ENCODE measurements at places on chromosomes 7 and 10. TPM values are rescaled to one million over a fixed set of nuclear protein-coding genes. Genes with fewer than 3 reads are reported as not detected.

Gene SKIDA1
- polyA plus RNA-seq = 0.52 TPM

Gene GALNT17
- polyA plus RNA-seq = 3.4 TPM

Gene PITX3
- not detected for polyA plus RNA-seq

DNA sequence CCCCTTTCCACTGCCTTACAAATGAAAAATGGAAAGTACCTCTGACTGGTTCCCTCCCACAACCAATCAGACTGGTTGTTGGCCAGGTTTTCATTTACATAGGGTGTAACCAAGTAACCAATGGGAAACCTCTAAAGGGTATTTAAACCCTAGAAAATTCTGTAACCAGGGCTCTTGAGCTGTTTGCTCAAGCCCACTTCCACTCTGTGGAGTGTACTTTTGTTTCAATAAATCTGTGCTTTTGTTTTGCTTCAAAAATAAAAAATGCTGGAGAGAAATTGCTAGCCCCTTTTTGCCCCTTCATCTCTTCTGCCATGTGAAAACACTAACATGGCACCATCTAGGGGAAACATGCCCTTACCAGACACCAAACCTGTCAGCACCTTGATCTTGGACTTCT is 129.5 kb downstream of the AHR start:
- no peaks in the 10 kb centered on the region for H3K4me1 ChIP-seq
- H3K27ac ChIP-seq = no peak overlapping the region
- no peak overlapping the region for H3K4me3 ChIP-seq
- DNase-seq = no peak
- H3K27me3 ChIP-seq = no peaks in the 10 kb centered on the region

GRCh38 chr7:367351-367901 is 77.5 kb downstream of the FOXL3 start:
- H3K4me1 ChIP-seq = peaks cover 3% of the 10 kb centered on the region
- H3K36me3 ChIP-seq = no peaks in the 10 kb centered on the region
- no peak for DNase-seq
- peak overlapping the region; percentile 48 for H3K4me3 ChIP-seq

DNA sequence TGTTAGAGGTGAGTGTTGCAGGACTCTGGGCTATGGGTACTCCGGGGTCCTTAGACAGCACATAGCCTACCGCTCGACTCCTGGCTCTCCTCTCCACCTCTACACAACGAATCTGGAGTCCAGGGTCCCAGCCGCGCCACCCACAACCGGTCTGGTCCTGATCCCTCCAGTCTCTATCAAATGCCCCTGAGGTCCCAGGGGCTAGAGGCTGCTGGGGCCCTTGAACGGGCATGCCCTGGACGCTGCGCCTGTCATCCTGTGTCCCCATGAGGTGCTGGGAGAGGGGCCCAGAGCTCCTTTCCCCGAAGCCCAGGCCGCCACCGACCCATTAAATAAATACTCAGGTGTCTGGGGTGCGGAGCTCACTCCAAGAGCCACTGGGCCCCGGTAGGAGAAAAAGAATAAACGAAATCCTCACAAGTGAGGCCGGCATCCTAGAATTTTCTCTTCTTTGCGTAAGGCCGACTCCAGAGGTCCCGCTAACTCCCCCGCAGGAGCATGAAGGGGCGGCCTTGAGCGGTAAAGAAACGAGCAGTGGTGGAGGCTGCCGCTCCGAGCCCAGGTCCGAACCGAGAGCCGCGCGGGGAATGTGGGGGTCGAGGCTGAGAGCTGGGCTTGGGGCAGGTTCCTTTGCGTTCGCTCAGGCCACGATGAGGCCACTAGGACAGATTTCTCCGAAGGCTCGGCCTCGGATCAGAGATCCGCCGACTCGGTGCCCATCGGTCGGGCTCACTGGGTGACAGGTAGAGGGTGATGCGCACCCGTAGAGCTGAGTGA is 166.7 kb downstream of the NRF1 start:
- H3K4me3 ChIP-seq = no peak overlapping the region
- H3K27me3 ChIP-seq = no peaks in the 10 kb centered on the region
- no peak overlapping the region for H3K27ac ChIP-seq
- H3K36me3 ChIP-seq = no peaks in the 10 kb centered on the region
- H3K4me1 ChIP-seq = no peaks in the 10 kb centered on the region

GRCh38 chr10:25888627-25889026 is 45.4 kb upstream of the MYO3A start:
- H3K4me1 ChIP-seq = no peaks in the 10 kb centered on the region
- H3K27me3 ChIP-seq = no peaks in the 10 kb centered on the region
- no peaks in the 10 kb centered on the region for H3K36me3 ChIP-seq
- no peak overlapping the region for H3K4me3 ChIP-seq

DNA sequence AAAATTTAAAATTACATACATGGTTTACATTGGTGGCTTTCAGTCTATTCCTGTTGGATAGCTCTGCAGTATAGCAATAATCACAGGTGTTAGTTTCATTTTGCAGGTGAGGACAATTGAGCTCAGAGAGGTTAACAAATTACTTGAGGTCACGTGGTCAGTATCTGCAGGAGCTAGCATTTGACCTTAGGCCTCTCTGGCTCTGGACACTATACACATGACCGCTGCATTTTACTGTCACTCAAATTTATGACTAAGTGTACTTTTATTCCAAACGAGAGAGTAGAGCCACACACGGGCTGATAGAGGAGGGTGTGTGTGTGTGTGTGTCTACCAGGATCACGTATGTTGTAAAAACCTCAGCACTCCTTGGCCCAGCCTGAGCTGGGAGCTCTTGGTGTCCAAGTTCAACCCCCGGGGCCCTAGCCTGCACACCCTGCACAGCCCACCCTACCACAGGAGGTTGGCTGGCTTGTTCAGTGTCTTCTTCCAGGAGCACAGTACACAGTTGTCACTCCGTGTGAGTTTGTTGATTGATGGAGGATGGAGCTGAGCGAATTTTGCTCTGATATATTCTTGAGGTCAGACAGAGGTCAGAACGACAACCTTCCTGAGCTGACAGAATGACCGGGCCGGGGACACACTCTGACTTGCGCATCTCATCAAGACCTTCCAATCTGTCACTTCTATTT is 272.7 kb downstream of the GFRA1 start:
- H3K4me1 ChIP-seq = no peaks in the 10 kb centered on the region
- H3K27me3 ChIP-seq = no peaks in the 10 kb centered on the region
- H3K36me3 ChIP-seq = no peaks in the 10 kb centered on the region
- H3K27ac ChIP-seq = no peak overlapping the region
- H3K4me3 ChIP-seq = no peak overlapping the region

DNA sequence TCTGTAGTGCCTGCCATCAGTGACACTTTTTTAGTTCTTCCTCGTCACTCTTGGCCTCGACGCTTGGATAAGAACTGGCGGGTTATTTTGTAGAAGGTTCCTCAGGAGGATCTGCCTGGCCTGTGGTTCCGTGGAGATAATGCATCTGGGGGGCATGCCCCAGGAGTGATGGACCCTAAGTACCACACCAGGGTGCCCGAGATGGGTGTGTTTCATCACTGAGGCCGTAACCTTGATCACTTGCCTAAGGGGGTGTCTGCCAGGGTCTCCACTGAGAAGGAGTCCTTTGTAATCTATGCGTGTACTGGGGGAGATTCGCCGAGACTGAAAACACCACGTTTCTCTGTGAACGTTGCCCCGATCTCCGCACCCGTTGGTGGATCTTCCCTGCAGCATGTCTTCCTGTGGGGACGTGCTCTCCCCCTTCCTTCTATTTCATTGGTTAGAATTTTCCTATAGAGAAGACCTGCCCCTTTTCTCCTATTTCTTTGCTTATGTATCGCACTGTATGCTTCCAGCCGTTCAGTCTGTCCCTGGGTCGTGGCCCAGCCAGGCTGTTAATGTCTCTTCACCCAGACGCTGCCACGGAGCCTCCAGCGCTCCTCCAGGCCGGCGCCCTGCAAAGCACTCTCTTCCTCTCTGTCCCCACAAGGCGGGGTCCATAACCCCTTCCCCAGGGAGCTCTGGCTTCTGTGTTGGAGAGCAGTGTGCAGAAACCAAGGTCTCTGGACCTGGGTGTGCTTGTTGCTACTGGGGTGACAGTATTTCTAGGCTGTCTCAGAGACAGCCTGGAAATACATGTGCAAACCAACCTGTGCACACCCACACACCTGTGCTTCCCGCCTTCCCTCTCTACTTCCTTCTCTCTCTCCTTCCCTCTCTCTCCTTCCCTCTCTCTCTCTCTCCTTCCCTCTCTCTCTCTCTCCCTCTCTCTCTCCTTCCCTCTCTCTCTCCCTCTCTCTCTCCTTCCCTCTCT is 14.4 kb upstream of the DPYSL4 start:
- no peak overlapping the region for H3K4me3 ChIP-seq
- H3K36me3 ChIP-seq = no peaks in the 10 kb centered on the region
- no peaks in the 10 kb centered on the region for H3K27me3 ChIP-seq
- no peak overlapping the region for H3K27ac ChIP-seq
- no peaks in the 10 kb centered on the region for H3K4me1 ChIP-seq

DNA sequence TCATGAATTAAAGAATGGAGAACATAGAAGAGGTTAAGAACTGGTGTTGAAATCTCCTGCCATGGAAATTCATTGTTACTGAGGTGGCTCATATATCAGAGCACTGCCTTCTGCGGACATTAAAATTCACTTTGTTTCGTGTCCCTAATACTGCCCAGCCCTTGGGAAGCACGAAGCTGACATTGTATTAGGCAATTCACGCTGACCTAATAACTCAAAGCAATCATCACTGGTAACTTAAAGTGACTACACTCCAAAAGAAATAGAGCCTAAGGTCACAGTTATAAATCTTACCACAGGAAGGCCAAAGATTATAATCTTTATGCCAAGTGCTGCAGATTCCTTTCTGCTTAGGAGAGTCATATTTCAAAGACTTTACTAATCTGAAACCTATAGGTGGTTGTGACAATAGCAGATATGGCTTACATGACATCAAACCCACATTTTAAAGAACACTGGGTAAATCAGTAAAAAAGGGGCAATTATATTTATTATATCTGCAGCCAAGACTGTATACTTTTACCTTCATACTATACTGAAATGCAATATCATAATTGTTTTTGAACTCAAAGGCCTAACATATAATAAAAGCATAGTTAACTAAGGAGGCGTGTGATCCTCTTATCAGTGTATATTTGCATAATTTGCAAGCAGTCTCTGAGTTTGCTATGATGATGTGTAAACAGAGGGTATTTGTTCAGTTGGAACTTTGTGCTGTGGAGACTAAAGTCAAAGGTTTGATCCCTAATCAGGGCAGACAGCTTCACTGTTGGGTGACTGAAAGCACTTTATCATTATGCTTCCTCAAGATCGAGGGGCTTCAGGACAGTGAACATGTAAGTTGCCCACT is 51.9 kb upstream of the CAPZA2 start:
- no peak for DNase-seq
- peaks cover 27% of the 10 kb centered on the region for H3K4me1 ChIP-seq
- no peaks in the 10 kb centered on the region for H3K27me3 ChIP-seq
- no peaks in the 10 kb centered on the region for H3K36me3 ChIP-seq
- no peak overlapping the region for H3K4me3 ChIP-seq

GRCh38 chr7:27590416-27590815 is 72.3 kb downstream of the HIBADH start:
- H3K27ac ChIP-seq = no peak overlapping the region
- H3K4me3 ChIP-seq = no peak overlapping the region
- no peaks in the 10 kb centered on the region for H3K27me3 ChIP-seq
- no peak for DNase-seq
- no peaks in the 10 kb centered on the region for H3K4me1 ChIP-seq

Data from pancreas (tissue), 10 donors.